ENCODE measurements at places on chromosomes 7 and 10.

DNA sequence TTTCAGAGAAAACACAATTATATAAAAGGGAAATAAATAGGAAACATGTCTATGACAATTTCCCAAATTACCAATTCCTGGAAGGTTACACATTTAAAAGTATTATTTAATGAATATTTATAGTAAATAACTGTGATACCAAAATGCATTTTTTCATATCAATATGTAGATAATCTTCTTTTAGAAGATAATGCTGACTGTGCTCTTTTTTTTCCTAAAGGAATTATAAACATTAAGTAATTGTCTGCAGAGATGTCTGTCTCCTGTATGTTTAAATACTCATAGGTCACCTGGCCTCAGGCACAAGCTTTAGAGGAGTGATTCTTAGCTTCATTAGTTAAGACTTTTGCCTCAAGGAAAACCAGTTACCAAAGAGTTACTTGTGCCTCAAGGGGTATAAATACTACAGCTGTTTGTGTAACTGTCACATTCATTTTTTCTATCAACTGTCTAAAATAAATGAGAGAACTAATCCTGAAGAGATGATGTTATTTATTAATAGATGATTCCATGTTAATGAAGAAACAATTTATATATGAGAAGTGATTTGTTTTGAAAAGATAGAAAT lies 77.1 kb downstream of the DNAJC1 start:
- DNase-seq, result no peak

DNA sequence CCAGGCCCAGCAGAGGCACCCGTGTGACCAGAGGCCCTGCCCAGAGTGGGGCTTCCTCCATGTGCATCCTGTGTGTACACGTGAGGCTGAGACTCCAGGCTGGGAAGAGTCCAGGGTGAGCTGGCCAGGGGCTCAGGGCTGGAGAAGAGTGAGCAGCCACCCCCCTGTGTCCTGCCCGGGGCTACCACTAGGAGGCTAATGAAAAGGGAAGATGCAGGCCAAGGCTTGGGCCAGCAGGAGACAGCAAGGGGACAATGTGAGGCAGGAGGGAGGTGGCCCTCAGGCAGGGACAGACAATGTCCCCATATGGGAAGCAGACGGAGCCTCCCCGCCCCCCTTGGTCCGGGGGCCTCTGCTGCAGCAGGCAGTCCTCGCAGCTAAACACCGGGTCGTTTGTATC lies 102.0 kb downstream of the HIF1AN start:
- DNase-seq, result no peak

DNA sequence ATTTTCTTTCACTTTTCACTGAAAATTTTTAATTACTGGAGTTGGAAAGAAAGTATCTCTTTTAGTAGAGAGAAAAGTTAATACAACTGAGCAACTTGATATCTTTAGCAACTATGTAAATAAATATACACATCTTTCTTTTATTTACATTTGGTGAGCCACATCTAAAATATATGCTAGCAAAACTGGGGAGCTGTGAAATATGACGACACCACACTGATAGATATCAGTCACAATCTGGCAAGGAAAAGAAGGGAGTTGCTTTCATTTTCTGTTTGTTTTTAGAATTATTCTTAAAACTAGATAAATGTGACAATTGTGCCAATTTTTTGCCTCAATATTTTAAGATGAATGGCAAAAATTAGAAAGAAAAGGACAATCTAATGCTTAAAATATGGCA lies 2.7 kb upstream of the ZNF804B start:
- DNase-seq, result no peak

DNA sequence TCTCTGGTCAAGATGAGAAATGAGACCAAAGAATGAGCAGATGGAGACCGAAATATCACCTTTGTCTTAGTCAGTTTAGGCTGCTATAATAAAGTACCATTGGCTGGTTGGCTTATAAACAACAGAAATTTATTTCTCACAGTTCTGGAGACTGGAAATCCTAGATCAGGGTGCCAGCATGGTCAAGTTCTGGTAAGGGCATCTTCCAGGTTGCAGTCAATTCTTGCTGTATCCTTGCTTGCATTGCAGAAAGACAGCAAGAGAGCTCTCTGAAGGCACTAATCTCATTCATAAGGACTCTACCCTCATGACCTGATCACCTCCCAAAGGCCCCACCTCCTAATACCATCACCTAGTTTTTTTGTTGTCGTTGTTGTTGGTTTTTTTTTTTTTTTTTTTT lies 52.7 kb upstream of the MKLN1 start:
- no peak for DNase-seq

GRCh38 chr7:8389593-8390261 lies 43.7 kb upstream of the NXPH1 start:
- no peak for DNase-seq

All from breast epithelium (tissue), 4 donors.